ENCODE measurements at places on chromosomes 16 and 17.

DNA sequence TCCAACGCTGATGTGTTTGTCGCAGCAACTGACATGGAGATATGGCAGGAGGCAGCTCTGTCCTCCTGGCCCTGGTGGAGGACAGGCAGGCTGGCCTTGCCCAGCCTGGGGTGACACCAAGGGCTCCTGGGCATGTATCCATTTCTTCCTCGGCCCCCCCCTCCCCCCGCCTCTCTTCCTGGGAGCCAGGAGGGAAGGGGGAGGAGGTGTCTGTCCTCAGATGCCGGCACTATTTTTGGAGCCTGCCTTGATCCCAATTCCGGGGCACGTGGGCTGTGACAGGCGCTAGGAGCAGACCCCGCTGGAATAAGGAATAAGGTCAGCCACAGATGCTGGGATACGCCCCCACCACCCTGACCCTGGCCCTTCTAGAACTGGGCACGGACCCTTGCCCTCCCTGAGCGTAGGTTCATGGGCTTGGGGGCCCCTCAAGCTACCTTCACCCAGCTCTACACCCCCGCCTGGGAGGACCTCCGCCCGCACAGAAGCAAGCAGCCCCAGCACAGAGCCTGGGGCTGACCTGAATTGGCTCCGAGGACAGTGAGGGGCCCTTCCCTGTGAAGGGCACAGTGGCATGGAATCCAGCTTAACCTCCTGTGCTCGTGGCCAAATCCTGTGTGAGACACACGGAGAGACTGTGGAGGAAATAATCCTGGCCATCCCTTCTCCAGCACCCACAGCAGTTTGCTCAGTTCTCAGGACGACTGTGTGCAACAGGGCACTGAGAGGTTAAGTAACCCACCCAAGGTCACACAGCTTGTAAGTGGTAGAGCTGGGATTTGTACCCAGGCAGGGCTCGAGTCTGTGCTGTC, 24.1 kb downstream of the SEC14L5 start:
- no peak for DNase-seq

DNA sequence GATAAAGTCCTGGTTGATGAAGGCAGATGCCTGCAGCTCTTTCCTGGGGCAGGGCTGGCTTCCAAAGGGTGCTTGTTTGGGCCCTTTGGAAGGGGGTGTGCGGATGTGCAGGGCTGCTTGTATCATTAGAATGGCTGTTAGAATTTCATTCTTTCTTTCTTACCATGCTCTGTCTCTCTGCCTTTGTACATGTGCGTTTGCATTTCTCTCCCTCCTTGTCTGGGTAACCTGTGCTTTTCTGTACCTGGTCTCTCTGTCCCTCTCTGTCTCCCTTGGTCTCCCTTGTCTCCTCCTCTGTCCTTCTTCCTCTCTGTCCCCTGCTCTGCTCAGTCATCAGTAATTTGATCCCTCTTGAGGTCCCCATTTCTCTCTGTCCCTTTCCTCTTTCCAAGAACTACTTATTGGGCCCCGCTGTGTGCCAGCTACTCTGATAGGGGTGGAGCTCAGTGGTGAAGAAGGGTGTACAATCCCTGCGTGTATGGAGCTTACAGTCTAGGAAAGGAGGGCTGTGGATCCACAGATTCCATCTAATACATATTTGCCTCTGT, 69.3 kb downstream of the PLCG2 start:
- DNase-seq, result no peak

GRCh38 chr17:36496018-36496789, 9.7 kb downstream of the ZNHIT3 start:
- no peak for DNase-seq

DNA sequence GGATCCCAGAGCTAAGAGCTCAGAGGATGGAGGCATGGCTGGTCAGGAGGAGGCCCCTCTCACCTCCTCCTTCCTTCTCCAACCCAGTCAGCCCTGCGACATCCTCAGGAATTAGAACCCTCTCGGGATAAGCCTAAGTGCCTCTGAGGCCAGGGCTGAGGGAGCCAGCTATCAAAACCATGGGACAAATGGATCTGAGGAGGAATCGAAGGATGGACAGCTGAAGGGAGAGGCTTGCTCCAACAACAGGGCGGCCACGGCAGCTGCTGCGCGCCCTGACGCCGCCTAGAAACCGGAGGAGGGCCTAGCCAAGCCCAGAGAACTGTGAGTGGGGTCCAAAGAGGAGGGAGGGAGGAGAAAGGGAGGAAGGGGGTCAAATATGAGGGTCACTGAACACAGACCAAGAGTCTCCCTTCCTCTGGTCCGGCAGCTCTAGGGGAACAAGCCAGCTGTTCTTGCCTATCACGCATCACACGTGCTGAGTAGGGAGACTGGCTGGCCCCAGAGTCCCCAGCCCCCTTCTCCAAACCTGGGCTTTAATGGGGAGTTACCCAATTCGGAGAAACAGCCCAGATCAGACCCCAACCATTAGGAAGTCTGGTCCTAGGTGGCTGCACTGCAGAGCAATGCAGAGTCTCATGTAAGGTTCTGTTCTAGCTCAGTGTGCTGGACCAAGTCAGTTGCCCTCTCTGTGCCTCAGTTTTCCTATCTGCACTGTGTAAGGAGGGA, 5.9 kb upstream of the HOXB13 start:
- DNase-seq, result no peak

DNA sequence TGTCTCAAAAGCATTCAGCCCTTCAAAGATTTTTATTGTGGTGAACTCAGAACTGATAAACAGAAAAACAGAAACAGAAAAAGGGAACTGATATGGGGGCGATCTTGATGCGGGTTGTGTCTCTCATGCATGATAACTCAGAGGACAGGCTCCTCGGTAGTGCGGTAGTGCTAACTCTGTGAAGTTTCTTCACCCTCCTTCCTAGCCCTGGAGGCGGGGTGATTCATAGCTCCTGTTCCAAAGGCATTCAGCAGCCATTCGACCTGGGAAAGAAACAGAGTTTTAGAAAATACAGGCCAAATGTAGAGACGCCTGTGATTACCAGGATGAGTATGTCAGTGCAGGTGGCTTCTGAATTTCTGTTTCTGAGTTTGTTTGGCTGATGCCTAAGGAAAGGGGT, 5.5 kb upstream of the MAF start:
- DNase-seq, result peak; percentile 60

DNA sequence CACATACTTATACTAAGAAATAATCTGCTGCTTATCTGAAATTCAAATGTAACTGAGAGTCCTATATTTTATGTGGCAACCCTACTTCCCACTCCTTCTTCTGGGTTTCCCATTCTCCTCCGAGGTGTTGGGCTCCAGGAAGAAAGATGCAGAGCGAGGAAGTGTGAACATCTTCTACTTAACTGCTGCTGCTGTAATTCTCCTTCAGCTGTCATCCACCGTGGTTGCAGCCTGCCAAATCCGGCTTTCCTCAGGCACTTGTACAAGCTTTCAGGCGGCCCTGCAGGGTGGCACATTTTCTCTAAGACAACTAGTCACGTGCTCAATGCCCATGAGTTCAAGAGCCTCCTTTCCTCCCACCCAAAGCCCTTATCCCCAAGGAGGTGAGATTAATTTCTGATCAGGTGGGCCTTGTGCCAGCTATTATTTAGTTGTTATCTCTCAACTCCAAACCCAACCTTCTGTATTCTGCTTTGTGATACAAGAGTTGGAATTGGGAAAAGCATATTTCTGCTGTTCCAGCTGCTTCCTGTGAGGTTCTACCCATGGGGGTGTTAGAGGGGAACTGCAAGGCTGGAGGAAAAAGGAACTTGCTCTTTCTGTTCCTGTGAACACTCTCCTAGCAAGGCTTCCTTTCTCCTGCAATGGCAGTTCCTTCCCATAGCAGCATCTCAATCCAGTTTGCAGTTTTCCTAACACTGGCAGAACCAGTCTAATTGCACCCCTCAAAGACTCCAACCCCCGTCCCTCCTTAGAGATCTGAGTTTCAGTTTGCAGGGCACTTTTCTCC, 67.6 kb upstream of the RBBP6 start:
- DNase-seq, result no peak

- DNase-seq, result peak; percentile 44
Observed at GRCh38 chr16:85641776-85642176, 28.7 kb downstream of the GSE1 start.

DNA sequence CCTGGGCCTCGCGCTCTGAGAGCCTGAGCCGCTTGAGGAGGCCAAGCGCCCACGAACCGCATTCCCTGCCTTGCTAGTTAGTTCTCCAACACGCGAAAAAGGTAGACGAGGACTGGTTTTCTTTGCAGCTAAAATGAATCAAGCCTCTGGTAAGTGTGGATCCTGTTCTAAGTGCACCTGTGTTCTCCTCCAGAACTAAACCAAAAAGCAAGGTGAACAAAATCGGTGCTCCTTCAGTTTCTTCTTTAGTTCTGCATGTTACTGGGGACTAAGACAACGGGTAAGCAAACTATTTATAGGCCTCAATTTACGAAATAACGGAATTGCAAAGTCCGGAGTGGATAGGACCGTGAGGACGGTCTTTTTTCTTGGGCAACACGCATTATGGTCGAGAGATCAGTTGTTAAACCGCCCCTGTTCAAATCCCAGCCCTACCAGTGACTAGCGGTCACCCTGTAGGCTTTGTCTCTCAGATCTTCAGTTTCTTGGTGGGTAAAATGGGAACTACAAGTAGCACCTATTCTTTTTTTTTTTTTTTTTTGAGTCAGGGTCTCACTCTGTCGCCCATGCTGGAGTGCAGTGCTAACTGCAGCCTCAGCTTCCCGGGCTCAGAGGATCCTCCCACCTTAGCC, 993 bp upstream of the ANKRD11 start:
- peak; percentile 41 for DNase-seq

GRCh38 chr16:66948134-66948836, 12.8 kb upstream of the CES3 start:
- peak; percentile 20 for DNase-seq

DNA sequence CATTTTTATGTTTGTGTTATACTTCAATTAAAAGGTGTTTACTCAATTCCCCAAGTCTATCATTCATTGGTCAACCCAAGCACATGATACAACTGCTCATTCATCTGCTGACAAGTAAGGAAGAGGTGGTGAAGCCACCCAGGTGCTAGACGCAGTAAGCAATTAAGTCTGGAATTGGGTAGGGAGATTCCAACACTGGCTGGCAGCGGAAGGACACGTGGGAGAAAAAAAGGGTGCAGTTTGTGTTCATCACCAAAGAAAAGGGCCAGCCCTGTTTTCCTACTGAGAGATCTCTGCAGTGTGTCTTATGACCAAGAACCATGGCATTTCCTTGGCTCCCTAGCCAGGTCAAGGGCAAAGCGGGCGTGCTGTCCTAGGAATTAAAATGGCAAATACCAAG, 11.8 kb upstream of the ZNF23 start:
- peak; percentile 63 for DNase-seq

- DNase-seq, result no peak
Observed at GRCh38 chr17:82291582-82292250, 18.2 kb upstream of the CSNK1D start.

- DNase-seq, result no peak
Observed at GRCh38 chr16:28473714-28474265, 1.7 kb upstream of the NPIPB7 start.

GRCh38 chr16:89863741-89864526, 9.5 kb upstream of the TCF25 start:
- DNase-seq, result no peak

DNA sequence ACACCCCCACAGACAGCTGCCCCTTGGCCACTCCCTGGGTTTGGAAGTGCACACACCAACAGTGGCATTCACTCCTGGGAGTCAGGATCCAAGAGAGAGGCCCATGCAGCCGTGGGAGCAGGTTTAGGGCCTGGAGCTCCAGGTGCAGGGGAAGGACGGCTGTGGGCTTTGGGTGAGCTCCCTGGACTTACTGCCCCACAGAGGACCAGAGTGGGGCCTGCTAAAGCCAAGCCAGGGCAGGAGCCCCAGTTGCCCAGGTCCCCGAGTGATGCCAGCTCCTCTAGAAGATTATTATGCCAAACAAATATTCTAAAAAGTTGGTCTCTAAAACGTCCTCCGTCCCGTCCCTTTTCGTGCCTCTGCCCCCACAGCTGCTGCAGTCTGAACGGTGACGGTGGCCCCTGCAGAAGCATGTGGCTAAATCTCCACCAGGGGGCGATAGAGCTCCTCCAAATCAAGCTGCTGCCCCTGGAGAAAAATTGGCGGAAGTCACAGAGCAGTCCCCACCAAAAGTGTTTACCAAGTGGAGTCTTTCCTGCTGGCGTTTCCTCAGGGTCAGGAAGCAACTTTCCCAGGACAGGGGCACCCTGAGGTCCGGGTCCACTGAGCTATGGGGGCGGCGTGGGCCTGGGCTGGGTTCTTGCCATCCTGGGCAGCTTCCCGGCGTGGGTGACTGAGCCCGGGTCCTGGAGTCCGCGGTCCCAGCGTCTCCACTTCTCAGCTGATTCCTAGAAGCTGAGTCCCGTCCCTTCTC, 4.2 kb downstream of the ARMC7 start:
- peak; percentile 91 for DNase-seq

DNA sequence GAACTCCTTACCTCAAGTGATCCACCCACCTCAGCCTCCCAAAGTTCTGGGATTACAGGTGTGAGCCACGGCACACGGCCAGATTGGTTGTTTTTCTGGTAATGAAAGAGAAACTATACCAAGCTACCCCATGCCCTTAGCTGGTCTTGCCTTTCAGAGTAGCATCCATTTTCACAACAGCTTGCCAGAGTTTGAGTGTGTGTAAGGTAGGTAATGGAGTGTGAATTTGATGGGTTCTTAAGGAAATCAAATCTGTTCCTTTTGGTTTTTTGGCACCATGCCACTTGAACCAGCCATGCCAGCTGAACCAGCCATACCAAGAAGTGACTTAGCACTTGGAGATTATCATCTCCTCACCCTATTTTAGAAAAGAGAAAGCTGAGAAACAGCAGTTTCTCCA, 5.1 kb downstream of the CALCOCO2 start:
- no peak for DNase-seq

- no peak for DNase-seq
Observed at GRCh38 chr16:3095869-3096268, 3.2 kb downstream of the ZSCAN10 start.

- no peak for DNase-seq
Observed at GRCh38 chr16:86101897-86102157, 202.9 kb downstream of the IRF8 start.

GRCh38 chr17:19706791-19707727, 9.3 kb downstream of the SLC47A2 start:
- no peak for DNase-seq

All from kidney tubule cell (primary cell).